GM23338 (cell line): ENCODE measurements at places on chromosomes 12 and 14.

DNA sequence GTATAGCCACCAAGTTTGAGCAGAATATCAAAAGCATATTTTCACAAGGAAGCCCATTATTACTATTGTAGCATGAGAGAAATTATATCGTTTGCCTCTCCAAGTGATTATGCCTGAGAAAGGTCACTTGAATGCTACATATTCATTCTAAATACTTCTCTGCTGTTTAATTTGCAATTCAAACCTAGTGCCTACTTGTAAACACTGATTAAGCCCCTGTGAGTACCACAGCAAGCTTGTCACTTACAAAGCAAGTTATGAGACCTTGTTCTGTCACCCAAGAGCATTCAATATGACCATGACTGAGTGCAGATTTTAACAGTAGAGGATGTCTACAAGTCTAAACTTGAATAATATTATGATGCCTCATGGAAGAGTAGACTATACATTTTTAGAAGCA is 124.7 kb upstream of the SSTR1 start:
- DNase-seq: no peak

DNA sequence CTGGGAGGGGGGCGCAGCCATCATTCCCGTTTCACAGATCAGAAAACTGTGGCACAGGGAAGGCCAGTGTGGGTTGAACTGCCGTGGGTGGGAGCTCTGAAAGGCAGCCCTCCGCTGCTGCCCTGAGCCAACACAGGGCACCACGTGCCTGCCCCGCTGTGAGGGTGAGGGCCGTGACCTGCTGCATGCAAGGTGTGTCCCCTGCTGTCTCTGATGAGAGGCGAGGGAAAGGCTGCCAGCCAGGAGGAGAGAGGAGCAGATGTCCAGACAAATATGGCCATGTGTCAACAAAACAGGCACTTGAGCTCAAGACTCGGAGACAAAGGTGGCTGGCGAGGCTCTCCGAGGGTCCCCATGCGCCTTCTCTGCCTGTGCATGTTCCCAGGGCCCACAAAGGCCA is 108.8 kb downstream of the RBM19 start:
- DNase-seq: no peak

GRCh38 chr12:127981875-127982274 is 285.1 kb upstream of the TMEM132C start:
- no peak for DNase-seq

GRCh38 chr14:39102265-39102968 is 618 bp downstream of the SEC23A start:
- DNase-seq: peak; percentile 31
